ENCODE measurements at places on chromosomes 7 and 10.
A peak's percentile ranks its signal among the peaks of the same experiment; 100 is the strongest.

- DNase-seq: no peak
Measured at GRCh38 chr10:17414484-17414883, 39.9 kb downstream of the ST8SIA6 start.

DNA sequence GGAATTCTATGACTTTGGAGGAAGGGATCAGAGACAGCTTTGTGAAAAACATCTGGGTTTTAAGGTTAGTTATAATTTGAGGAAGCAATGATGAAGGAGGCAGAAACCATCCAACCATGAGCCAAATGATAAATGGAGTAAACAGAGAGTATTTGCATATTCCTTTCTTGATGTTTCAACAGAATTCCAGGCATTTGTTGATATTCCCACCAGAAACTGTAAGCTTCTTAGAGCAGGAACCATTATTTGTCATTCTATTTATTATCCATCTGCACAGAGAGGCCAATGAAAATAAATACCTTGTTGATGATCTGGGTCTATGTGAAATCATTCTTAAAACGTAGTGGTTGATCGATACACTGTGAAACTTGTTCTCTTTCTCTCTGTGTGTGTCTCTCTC lies 715.3 kb downstream of the INHBA start:
- DNase-seq: no peak

- DNase-seq: peak; percentile 16
Measured at GRCh38 chr7:143205560-143206293, 16.1 kb upstream of the TAS2R40 start.

- no peak for DNase-seq
Measured at GRCh38 chr7:77685233-77685632, 11.0 kb upstream of the RSBN1L start.

- DNase-seq: peak; percentile 41
Measured at GRCh38 chr10:102202386-102202785, 23.7 kb upstream of the ELOVL3 start.

GRCh38 chr10:11880151-11881029 lies 57.2 kb downstream of the PROSER2 start:
- no peak for DNase-seq

DNA sequence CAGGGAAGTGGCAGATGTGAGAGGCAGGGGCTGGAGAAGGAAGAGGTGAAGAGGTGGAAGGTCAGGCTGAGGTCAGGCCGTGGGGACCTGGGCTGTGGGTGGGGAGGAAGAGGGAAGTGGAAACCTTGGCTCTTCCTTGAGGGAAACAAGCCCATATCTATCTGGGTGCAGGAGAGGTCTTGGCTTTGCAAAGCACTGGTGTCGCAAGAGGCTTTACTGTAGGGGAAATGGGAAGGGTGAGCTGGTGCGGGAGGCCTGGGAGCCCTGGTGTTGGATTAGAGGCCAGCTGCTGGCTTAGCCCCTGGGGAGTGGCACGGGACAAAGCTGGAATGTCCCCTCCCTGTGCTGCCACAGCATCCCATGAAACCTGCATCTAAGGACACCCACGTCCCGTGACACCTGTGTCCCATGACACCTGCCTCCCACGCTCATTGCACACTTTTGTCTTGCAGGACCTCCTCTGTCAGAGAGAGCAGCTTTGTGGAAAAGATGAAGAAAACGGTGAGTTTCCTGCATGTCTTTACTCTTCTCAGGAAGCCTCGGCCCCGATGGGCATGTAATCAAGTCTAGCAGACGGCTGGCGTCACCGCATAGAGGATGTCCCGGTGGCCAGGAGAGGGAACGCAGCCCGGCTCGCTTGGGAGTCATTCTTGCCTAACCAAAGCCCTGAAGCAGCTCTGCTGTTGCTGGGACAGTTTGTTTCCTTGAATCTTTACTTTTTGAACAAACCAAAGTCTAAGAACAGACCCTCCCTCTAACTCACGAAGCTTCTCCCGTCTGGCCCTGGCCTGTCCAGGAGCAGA lies 22.2 kb downstream of the TMEM120A start:
- no peak for DNase-seq

DNA sequence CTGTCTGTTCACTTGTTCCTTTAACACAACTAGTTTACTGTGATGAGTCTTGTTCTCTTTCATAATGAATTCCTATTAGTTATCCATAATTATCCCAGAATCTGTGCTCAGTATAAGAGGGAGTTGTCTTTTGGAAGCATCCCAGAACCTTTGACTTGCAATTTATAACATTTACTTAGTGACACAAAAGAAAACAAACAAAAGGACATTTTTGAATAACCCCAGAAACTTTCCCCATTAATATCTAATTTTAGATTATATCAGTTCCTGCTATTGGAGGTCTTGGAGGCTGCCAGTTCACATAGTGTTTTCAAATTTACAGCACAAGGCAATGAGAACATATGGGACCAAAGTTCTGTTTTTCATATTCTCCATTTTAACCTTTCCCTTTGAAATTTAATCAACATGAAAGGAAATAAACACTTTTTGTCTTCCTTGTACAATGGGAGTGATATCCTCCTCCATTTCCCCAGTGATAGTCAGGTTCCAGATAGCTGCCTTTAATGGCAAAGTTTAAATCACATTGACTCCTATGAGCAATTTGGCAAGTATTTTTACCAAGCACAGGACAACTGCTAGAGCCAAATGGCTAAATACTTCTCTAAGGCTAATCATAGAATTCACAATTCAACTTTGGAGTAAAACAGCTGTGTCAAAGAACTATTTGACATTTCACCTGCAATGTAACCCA lies 37.1 kb upstream of the GNAT3 start:
- DNase-seq: no peak

- DNase-seq: no peak
Measured at GRCh38 chr10:80697926-80698325, 160.2 kb downstream of the SH2D4B start.

DNA sequence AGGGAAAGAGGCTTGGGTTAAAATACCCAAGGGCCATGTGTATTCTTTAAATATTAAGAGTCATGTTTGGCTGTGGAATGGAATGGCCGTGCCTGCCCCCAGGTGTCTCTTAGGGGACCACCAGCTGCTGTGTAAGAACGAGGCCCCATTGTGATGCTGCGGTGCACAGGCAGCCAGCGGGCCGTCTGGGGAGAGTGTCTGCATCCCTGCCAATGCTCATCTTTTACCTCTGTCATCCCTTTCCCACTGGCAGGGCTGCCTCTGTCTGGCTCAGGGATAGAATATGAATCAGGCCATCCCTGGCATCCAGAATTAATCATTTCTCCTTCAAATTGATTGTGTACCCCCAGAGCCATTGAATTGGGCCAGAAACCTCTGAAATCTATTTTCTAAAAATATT lies 137.8 kb upstream of the GALNT17 start:
- no peak for DNase-seq

GRCh38 chr10:112352044-112352443 lies 21.9 kb upstream of the ACSL5 start:
- no peak for DNase-seq

- DNase-seq: no peak
Measured at GRCh38 chr7:113015034-113015645, 71.5 kb downstream of the GPR85 start.

GRCh38 chr7:88437132-88437531 lies 130.4 kb upstream of the STEAP4 start:
- no peak for DNase-seq

GRCh38 chr10:43109671-43110249 lies 28.5 kb upstream of the CSGALNACT2 start:
- DNase-seq: no peak

DNA sequence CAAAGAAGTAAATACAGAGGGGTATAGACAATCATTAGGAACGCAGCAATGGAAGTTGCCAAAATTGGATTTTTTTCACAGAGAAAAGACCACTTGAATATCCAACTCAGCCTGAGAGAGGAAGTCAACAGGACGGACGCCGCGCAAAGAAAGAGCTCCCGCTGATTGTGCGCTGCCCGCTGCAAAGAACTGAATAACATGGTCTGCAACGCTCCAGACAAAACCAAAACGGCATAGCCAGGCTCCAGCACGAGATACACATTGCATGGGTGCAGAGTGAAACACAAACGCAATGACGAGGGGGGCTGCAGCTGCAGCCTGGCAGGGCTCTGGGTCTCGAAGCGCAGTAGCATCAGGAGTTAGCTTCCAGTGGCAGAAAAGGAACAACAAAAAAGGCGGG lies 113.9 kb upstream of the MGMT start:
- DNase-seq: no peak

GRCh38 chr7:100642534-100642907 lies 1.2 kb upstream of the TFR2 start:
- peak; percentile 77 for DNase-seq

GRCh38 chr10:62638062-62638477 lies 166.4 kb upstream of the ADO start:
- DNase-seq: no peak

GRCh38 chr10:60182691-60183090 lies 207.0 kb downstream of the ANK3 start:
- DNase-seq: no peak

GRCh38 chr7:42747044-42747443 lies 164.8 kb downstream of the C7orf25 start:
- DNase-seq: no peak

DNA sequence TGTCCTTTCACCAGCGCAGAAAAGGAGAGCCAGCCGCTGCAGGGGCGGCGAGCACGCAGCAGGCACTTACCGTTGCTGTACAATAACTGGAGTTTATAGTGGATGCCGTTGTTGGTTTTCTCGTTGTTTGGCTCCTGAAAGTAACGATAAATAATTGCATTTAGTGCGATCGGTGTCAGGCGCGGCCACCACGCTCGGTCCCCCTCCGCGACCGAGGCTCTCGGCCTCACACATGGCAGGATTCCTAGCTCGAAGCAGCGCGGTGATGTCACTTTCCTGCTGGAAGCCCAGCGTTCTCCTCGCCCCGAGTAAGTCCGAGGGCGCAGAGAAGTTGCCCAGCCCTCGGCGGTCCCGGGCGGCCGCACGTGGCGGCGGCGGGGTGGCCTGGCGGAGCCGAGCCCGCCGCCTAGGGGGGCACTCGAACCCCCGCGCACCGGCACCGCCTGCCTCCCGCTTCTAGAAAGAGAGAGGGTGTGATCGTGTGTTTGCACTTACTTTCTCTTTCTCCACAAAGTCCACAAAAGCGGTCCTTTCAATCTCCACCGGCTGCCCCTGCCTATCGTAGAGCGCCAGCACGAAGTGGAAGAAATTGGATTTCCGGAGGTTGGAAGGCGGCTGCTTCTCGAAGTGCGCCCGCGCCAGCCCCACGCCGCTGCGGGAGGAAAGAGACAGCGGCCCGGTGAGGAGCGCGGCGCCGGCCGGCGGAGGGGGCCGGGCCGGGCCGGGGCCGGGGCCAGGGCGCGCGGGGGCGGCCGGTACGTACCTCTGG lies 1.0 kb downstream of the EBF3 start:
- DNase-seq: no peak

DNA sequence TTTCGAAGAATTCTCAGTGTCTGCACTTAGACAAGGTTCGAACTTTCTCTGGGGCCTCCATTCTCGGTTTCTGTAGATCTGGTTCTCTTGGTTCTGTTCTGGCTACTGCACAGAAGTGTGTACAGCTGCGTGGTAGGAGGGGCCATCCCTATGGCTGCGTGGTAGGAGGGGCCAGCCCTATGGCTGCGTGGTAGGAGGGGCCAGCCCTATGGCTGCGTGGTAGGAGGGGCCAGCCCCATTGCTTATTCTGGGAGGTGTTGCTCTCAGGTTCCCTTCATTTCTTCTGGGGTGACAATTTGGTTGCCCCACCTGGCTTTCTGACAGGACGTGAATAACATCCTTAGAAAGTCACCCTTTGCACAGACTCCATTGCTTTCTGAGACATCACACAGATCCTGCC lies 65.2 kb upstream of the CHST15 start:
- no peak for DNase-seq

DNA sequence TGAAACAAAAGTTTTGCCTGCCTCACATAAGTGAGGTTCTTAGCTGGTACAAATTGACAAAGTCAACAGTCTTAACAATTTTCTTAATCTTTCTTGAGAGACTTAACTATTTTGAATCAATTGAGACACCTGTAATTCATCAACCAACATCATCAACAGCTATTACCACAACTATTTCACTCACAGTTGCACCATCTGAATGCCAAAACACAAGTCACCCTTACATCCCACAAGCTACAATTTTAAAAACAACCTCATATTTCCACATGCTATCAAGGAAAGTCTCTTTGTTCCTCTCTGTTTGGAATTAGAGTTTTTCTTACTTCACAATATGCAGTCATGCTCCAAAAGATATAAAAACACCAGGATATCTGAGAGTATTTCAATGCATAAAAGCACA lies 4.9 kb downstream of the SMURF1 start:
- DNase-seq: no peak

DNA sequence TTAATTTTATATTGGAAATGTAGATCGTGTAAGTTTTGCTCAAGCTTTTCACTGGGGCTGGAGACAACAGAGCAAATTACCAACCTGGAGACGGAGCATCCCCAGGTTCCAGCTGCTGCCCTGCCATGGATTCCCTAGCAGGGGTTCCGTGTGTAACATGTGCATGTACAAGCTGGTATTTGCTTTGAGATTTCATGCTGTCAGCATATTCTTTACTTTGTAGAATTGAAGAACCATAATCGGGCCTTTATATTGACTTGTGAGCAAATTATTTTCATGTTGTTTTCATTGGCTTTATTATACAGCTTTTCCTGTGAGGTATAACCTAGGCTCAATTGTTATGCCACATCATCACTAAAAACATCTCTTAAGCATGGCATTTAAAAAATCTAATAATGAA lies 369.2 kb upstream of the COBL start:
- DNase-seq: no peak

- no peak for DNase-seq
Measured at GRCh38 chr7:11726794-11727155, 105.2 kb downstream of the THSD7A start.

- DNase-seq: no peak
Measured at GRCh38 chr7:138513344-138513871, 53.3 kb downstream of the TRIM24 start.

GRCh38 chr10:116995648-116996047 lies 9.3 kb downstream of the SHTN1 start:
- DNase-seq: no peak

Data from GM19239 (cell line).